AG20443 (cell line): ENCODE measurements at places on chromosomes 6 and 20.

DNA sequence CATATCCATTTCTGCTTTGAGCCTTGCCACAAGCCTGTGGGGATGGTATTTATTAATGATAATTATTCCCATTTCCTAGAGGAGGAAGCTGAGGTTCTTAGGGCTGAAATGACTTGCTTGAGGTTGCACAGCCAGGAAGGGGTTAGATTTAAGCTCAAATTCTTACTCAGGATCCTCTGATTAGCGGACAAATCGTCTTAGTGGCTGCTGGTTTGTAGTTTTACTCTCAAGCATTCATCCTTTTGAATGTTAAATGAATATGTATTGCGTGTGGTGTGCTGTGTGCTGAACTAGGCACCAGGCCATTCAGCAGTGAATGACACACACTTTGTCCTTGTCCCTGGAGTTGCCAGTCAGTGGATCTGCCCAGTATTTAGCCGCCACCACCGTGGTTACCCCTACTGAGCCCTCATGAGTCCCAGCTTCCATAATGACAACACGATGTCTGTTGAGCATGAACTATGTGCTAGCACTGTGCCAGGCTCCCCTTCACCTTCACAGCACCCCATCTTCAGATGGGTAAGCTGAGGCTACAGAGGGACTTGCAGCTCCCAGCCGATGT lies 10.0 kb downstream of the PACSIN1 start:
- no peak for DNase-seq

- DNase-seq: no peak
Measured at GRCh38 chr6:38676236-38676973, 26.5 kb downstream of the GLO1 start.

GRCh38 chr6:43276577-43277305 lies 21.3 kb upstream of the SLC22A7 start:
- DNase-seq: no peak

GRCh38 chr6:161353208-161353613 lies 79.3 kb upstream of the AGPAT4 start:
- DNase-seq: no peak

DNA sequence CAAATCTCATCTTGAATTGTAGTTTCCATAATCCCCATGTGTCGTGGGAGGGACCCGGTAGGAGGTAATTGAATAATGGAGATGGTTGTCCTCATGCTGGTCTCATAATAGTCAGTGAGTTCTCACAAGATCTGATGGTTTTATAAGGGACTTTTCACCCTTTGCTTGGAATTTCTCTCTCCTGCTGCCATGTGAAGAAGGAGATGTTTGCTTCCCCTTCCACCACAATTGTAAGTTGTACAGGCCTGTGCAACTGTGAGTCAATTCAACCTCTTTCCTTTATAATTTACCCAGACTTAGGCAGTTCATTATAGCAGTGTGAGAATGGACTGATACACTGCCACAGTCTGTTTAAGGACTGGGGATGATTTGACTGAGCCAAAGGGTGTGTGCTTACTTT lies 44.7 kb downstream of the NKAIN2 start:
- no peak for DNase-seq

GRCh38 chr20:33951171-33951570 lies 42.5 kb upstream of the RALY start:
- no peak for DNase-seq

- no peak for DNase-seq
Measured at GRCh38 chr6:113488061-113488460, 369.1 kb upstream of the MARCKS start.

GRCh38 chr6:169639653-169640278 lies 62.1 kb downstream of the WDR27 start:
- DNase-seq: no peak

DNA sequence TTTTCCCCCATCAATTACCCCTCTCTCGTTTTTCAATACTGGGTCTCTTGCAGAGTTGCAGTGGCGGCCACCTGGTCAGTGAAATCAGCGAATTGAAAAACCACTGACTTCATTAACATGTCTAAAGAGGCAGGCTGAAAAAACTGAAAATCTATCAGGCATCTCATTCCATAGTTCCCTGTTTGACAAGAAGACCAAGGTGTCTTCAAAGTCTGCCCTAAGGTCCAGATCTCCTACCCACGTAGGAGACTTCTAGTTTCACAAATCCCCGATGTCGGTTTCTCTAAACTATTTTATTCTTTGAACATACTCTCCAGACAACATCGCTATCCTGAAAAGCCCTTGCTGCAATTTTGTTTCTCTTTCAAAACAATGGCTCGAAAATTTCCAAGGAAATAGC lies 796 bp upstream of the TUBB start:
- no peak for DNase-seq

GRCh38 chr20:25116739-25117458 lies 35.0 kb upstream of the VSX1 start:
- DNase-seq: no peak

- DNase-seq: no peak
Measured at GRCh38 chr6:105511639-105512038, 108.8 kb upstream of the PREP start.

DNA sequence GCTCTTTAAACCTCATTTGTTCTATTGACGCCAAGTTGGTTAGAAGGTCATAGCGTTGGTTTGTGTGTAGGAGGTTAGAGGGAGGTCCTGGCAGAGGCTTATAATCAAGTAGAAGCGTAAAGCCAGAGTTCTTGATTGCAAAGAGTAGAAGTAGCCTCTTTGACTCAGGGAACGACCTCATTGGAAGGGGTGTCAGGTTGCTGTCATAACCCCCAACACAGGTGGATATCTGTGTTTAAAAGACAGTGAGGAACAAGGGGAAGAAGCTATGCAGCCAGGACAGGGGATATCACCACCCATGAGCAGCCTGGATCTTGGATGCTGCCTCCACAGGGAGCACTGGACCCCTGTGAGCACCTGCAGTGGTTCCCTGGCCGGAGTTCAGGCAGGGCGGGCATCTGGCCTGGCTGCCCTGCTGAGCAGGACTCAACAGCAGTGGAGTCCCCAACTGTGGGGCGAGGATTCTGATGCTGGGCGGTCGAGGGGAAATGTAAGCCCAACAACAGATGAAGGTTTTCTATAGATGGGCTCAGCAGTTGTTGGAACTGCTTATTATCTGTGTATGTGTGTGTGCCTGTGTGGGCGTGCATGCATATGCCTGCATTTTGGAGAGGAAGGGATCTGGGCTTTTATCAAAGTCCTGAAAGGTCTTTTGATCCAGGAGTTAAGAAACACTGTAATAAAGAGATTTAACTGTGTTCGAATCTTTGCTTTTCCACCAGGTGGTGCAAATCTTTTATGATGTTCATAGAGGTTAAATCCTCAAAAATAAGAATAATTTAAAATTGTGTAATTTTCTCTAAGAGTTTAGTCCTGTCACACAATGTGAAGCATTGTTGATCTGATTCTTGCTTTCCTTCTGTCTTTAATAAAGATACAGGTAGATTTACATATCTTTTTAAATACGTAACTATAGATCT lies 27.7 kb downstream of the HIVEP1 start:
- DNase-seq: no peak

DNA sequence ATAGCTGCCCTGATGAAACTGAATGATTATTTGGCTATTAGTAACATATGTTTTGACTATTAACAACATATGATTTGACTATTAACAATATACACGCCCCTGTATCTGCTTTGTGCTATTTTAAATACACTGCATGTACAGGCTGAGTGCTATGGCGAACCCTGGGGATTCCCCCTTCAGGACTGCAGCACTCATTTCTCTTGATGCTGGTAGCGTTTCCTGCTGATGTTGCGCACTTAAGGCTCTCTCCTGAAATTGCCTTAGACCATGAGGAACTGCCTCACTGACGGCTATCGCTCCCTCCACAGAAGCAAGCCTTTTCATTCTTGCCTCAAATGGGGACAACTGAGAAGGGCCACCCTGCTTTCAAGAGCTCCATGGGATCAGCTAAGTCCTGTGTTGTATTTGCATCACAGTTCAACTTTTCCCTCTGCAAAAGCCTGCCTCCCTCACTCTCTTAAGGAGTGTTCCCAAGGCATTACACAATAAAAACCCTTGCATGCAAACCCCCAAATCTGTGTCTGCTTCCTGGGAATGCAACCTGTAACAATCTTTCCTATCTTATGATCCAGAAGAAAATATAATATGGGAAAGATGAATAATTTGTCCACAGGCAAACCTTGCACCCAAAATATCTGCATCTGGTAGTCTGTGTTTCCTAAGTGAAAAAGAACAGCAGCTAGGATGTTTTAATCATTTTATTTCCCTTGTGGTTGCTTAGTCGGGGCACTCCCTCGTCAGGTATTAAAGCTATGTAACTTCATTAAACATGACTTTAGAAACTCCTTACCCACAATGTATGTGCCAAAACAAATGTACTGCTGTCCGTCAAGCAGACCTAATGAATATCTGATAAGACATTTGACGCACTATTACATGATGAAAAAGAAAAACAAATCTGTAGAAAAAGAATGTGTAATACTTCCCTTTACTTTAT lies 456.4 kb downstream of the COL12A1 start:
- no peak for DNase-seq

DNA sequence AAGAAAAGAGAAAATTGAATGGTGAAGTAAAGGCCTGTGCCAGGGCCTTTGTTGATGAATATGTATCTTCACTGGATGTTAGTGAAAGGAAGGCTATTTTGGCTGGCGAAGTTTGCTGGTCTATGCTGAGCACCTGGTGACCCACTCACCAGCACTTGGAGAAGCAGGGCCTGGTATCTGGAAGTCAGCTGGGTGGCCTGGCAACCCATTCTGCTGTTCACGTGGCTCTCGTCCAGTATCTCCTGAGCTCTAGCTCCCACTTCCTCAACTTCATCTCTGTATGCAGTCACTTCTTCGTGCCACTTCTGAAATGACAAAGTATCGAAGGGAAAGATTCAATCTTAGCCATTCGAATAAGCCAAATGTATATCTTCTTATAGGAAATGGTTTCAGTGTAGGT lies 283.7 kb downstream of the SYNE1 start:
- no peak for DNase-seq

DNA sequence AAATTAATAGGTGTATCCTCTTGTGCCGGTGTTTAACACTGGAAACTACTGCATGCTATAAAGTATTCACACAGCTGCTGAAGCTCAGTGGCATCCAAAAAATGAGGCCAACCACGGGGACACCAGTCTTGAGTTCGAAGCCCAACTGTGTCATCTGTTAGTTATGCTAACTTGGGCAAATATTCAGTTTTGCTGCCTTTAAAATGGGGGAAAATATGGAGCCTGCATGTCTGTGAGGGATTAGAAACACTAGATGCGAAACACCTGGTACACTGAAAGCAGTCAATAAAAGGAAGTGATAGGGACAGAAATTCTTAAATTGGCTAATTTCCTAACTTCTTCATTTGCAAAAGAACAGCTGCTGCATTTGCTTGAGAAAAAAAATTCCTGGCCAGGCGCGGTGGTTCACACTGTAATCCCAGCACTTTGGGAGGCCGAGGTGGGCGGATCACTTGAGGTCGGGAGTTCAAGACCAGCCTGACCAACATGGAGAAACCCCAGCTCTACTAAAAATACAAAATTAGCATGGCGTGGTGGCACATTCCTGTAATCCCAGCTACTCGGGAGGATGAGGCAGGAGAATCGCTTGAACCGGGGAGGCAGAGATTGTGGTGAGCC lies 36.6 kb upstream of the MLIP start:
- DNase-seq: peak; percentile 18

DNA sequence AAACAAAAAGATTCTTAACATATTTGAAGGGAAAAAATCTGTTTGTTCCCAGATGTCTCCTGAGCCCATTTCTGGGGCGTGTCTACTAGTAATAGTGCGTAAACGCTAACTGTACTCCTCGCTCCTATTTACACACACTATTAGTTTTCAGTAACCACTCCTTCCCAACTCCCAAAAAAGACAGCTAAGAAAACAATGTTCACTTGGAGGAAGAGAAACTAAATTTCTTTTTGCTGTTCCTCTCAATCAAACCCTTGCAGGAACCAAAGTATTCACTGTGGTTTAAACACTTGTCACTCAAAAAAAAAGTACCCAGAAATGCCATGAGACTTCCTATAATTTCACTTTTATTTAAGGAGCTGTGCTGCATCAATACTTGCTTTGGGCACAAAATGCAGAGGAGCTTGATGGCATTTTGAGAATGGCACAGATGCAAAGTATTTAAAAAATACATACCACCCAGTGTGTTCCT lies 118.2 kb downstream of the BACH2 start:
- DNase-seq: no peak

DNA sequence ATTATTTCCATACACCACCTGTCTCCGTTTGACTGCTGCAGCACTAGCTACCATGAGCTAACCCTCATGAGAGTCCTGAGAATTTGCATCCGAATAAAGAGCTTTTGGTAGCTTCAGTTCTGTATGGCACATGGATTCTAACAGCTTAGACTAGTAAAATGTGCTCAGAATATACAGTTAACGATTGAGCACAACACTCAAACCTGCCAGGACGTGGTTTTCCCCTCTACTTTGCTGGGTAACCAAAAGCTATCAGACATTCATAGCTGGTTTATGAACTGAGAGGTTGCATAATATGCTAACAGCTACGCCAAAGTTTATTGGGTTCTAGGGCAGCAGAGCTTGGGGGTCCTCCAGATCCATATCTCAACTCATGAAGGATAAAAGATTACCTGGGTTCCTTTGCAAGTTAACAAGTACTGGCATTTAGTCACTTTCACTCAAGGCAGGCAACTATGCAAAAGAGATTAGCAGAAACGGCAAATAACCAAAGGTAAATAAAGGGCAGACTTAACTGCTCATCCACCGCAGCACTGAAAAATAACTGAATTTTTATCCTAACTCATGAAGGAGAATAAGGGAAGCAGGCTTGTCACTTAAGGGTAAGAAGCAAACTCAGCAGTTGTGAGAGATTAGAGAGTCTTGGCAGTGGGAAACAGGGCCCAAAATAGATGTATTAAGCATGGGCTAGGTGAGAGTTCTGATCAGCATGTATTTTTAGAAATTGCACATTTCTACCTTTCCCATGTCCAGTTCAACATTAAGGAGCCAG lies 29.4 kb downstream of the NUDT3 start:
- no peak for DNase-seq

GRCh38 chr6:72417759-72418158 lies 204.1 kb upstream of the KCNQ5 start:
- no peak for DNase-seq

DNA sequence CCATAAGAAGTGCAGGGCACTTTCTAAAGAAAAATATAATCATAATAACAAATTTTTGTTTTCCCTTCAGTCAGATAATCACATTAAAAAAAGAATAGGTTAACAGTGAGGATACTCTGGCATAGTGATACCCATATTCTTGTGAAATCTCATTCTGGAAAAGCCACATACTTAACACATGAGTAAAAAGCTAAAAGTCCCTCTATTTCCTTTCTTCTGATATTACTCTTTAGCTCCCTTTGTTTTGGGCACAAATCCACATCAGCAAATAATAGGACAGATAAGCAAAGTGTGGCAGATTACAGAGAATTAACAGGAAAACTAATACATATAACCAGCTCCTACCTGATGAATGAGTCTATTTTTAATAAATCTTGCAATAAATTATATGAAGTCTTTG lies 15.8 kb downstream of the SHPRH start:
- no peak for DNase-seq

GRCh38 chr20:58891086-58891717 lies 38.7 kb downstream of the GNAS start:
- DNase-seq: peak; percentile 86

- peak; percentile 29 for DNase-seq
Measured at GRCh38 chr6:52390361-52390727, 28.4 kb downstream of the PAQR8 start.

GRCh38 chr6:7169296-7169721 lies 61.5 kb downstream of the RREB1 start:
- peak; percentile 27 for DNase-seq
